Right renal cortex interstitium (tissue), 3 donors: ENCODE measurements at places on chromosomes 2 and 18. TPM values are rescaled to one million over a fixed set of nuclear protein-coding genes. Genes with fewer than 3 reads are reported as not detected.

The CD207 gene
- polyA plus RNA-seq = 0.18 TPM

The TNFRSF11A gene
- 2.1 TPM for polyA plus RNA-seq

DNA sequence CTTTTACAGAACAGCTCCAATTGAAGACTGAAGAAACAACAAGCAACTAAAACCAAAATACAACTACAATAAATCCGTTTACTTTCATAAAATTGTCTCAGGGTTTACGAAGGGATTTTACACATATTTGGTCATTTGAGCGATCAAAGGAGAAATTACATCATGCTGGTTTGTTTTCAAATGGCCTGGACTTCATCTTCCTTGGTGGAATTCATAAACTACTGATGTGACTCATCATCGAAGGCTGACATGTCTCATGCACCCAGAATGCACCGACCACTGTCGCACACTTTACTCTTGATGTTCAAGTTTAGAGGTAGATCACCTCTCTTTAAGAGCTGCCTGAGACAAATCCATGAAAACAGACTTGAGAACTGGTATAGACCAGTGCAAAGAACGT is 25.6 kb upstream of the PMAIP1 start:
- DNase-seq = no peak

- no peak for DNase-seq
These were observed 31.2 kb upstream of the EDAR start for GRCh38 chr2:109020217-109020637.

DNA sequence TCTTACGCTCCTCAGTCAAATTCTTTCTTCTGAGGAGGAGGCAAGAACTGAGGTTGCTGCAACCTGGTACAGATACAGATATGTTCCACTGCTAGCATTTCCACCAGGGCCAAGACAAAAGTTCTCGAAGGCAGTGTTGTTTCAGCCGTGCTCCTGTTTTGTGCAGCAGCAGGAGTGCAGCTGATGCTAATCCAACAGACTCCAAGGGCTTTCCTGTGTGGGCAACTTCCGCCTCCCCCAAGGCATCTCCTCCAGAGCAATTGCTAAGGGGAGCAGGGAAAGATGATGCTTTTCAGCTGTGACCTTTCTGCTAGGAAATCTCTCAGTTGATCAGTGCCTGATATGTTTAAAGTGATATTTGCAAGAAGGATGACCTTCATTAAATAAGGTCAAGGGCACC is 52.6 kb upstream of the DAPL1 start:
- DNase-seq = no peak

- DNase-seq = no peak
These were observed 329.7 kb upstream of the MEIS1 start for GRCh38 chr2:66105066-66105753.

DNA sequence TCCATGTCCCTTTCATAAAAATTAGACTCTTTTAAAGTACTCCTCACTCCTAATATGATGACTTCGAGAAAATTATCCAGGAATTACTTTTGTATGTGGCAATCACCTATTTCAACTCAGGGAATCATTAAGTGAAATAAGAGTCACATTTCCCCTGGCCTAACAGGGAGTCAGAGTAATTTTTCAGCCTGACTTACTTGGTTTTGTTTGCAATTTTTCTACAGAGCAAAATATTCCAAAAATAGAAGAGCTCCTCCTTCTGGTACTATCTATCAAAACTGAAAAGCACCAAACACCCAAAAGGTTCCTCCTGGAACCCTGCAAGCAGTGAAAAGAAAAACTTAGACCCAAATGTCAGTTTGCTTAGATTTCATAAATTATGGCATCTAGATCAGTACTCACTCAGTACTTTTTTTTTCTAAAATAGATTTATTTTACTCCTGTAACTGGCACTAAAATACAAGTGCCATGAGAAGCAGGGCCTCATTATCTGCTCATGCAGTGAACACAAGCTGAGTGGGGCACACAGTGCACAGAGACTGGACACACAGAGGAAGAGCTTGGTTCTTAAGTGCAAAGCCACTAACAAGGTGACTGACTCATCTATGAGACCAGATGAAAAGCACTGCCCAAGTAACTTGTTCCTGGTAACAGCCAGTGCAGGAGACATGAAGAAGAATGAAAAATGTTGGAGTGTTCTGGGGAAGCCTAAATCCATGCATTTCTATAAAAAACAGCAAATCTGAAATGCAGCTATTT is 28.7 kb downstream of the ACAA2 start:
- no peak for DNase-seq

- no peak for DNase-seq
These were observed 84.2 kb downstream of the DOK6 start for GRCh38 chr18:69484699-69485396.

DNA sequence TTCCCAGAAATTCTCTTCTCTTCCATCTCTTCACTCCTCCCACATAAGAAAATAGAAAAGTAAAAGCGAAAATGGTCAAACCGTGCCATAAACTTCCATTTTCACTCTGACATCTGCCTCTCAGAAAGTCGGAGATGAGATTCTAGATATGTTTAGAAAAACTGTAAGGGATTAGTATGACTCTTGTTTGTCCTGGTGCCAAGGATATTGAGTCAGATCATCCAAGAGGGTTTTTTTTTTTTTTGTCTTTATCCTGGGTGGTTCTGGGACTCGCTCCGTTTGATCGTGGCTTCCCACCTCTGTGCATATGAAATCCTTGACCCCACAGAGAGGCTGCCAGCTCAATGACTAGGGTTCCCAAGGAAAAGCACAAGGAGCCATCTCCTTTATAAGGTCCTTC is 17.3 kb downstream of the EN1 start:
- no peak for DNase-seq

- DNase-seq = no peak
These were observed 13.9 kb upstream of the SLC66A3 start for GRCh38 chr2:11141319-11141718.

DNA sequence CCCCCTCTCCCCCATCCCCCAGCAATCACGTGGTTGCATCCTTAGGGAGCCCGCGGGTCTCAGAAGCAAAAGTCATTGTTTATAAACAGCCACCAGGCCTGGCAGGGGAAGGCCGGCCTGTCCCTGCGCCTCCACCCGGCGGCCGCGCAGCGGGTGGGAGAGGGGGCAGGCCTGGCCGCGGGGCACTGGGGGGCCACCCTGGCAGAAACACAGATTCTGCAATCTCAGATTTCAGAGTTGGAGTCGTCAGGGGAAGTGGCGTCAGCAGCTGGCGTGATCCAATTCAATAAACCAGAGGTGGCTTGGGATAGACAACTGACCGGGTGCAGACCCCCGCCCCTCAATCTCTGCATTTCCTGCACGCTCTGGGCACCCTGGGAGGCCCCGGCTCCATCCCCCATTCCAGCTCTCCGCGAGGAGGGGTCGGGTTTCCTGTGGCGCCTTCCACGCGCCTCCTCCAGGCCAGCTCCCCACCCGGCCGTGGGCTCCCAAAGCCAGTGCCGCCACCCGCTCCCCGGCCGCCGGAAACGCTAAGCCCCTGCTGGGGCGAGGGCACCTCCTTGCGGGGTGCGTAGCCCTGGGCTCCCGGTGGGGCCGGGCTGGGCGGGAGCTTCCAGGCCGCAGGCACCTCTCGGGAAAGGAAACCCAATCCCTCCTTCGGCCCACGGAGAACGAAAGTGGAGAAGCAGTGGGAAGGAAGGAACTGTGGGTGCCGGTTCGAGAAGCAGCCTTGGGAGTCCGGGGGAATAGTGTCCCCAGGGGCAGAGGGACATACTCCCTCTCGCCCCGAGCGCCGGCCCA is 1.1 kb downstream of the BIN1 start:
- DNase-seq = no peak

DNA sequence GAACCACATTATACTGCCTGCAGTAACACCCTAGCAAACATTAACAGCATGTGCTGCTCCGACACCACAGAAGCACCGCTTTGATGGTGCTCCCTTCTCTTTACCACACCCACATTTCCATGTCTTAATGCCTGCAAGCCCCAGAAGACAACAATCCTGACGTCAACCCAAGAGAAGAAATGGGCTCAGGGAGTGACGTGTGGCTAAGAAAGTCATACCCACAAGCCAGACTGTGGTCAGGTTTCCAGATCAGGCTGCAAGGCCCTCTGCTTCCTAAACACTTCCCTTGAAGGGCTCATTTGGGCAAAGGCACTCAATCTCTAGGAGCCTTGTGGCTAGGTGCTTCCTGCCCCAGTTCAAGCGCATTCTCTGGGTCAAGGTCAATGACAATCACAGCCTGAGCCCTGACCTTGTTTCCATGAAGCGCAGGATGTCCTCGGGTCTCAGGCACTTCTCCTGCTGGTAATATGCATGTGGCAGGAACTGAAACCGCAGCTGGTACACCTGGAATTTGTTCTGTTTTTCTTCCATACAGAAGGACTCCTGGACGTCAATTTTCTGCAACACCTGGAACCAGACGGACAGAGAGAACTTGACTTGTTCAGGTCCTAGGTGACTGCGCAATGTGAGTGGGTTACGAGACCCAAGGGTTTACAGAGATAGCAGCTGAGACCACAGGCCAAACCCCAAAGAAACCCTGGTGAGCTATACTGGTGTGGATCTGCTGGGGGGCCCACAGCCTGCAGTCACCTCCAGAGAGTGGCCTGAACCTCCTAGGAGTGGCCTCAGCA is 67.2 kb downstream of the POLR1A start:
- DNase-seq = no peak

DNA sequence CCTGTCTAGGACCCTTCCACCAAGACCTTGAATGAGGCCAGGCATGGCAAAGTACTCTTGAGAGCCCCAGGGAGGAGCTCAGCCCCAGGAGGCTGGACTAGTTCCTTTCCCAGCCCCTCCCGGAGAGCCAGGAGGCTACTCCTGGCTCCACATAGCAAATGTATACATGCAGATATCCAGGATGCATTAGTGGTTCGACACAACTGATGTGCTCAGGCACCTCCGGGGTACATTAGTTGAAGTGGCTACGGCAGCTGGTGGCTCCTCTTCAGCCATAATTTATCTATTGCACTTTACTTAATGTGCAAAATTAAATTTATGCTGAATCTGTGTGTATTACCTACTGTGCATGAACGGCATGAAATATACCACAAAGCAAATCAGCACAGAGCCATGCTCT is 182.8 kb upstream of the MEIS1 start:
- DNase-seq = no peak

- peak; percentile 67 for DNase-seq
These were observed 629 bp downstream of the NRBP1 start for GRCh38 chr2:27428978-27429541.

GRCh38 chr2:72932805-72933204 is 15.5 kb downstream of the EMX1 start:
- DNase-seq = no peak
